ENCODE measurements at places on chromosomes 11 and 22. TPM values are rescaled to one million over a fixed set of nuclear protein-coding genes. Genes with fewer than 3 reads are reported as not detected.

The OR4C46 gene
- not detected for total RNA-seq

The ANO5 gene
- 6.2 TPM for total RNA-seq

The SLC22A6 gene
- total RNA-seq: not detected

The PCF11 gene
- total RNA-seq: 52.7 TPM

The PDE2A gene
- total RNA-seq: 1.9 TPM

The PARVG gene
- total RNA-seq: 0.18 TPM

The OR52E8 gene
- total RNA-seq: not detected

DNA sequence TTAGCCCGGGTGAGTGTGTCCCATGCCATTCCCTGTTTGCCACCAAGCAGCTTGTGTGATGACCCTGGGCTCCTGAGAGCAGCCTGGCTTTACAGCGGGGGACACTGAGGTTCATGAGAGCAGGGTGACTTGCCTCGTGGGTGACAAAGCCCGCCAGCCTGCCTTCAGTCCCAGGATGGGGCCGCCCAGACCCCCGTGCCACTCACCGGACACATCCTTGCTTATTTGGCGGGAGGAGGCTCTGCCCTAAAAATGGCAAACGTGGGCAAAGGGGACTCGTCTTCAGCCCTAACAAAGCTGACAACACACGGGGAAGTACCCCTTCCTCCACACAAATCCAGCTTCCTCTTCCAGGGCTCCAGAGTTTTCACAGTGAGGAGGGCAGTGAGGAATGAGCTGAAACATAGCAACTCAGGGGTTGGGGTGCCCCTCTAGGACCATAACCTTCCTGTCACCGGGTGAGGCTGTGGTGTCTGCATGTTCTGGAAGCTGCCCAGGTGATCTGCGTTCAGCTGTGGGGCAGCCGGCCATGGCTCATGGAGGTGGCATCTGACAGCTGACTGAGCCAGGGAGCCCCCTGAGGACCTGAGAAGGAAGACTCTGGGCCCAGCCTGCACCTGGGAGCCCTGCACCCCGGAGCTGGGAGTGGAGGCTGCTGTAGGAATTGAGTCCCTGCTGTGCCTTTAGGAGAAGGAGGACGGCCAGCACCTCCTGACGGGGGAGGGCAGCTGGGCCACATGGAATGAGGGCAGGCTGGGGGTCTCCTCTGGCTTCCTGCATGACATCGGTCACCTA, 16.7 kb downstream of the RIBC2 start:
- DNase-seq: peak; percentile 11

DNA sequence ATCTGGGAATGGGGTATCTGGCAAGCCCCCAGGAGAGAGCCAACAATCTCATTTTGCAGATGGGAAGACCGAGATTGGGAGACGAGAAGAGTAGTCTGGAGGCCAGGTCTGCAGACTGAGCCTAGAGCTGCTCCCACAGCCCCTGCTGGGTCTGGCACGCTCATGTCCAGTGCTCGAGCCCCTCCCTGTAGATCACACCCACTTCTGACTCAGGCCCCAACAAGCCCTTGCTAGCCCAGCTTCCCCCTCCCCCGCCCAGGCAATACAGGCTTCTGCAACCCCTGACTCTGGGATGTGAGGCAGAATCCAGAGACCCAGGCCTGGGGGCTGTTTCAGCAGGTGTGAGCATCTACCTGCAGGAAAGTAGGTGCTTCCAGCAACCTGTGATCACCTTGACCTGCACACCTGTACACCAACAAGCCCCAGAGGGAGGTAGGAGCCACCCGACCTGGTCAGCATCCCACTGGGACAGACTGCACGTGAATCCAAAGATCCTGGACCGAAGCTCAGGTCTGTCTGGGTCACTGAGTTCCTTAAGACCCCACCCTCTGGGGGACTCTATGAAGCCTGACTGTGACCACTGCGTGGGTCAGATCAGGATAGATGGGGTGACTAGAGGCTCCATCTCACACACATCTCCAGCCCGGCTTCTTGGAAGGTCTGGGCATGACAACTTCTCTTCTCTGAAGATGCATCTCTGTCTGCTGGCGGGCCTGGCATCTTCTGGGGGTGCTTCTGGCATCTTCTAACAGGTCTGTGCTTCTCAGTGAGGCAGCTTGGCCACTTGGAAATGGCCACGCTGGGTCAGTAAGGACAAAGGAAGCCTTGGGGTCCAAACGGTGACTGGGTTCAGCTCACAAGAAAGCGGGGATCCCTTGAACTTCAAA, 29.3 kb downstream of the LINC01488 start:
- peak; percentile 48 for DNase-seq

GRCh38 chr11:34865261-34865660, 50.9 kb downstream of the APIP start:
- no peak for DNase-seq

GRCh38 chr11:126646701-126647557, 291.4 kb downstream of the ST3GAL4 start:
- no peak for DNase-seq

GRCh38 chr22:32590556-32590955, 115.9 kb downstream of the FBXO7 start:
- DNase-seq: no peak

DNA sequence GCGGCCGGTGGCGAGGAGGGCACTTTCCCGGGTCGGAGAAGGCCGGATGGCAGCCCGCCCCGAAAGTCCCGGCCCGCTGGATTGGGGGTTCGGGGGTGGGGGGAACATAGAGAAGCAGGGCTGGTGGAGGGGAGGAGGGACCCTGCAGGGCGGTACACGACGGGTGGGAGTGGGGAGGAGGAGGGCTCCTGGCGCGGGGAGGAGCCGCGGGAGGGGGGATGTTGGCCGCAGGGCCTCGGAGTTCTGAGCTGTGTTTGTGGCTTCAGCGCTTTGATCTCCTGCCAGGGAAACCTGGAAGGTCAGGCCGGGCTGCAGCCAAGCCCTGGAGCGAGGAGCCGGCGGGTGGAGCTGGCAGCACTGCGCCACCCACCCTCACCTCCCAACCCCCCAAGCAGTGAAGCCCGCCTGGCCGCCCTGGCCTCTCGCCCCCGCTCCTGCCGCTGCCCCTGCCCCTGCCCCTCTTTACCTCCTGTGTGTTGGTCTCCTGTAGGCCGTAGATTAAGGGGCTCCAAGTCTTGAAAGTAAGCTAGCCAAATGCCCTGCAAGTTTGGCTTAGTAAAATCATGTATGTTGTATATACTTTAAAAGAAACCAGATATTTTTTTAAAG, 30.9 kb downstream of the C22orf31 start:
- DNase-seq: peak; percentile 93

DNA sequence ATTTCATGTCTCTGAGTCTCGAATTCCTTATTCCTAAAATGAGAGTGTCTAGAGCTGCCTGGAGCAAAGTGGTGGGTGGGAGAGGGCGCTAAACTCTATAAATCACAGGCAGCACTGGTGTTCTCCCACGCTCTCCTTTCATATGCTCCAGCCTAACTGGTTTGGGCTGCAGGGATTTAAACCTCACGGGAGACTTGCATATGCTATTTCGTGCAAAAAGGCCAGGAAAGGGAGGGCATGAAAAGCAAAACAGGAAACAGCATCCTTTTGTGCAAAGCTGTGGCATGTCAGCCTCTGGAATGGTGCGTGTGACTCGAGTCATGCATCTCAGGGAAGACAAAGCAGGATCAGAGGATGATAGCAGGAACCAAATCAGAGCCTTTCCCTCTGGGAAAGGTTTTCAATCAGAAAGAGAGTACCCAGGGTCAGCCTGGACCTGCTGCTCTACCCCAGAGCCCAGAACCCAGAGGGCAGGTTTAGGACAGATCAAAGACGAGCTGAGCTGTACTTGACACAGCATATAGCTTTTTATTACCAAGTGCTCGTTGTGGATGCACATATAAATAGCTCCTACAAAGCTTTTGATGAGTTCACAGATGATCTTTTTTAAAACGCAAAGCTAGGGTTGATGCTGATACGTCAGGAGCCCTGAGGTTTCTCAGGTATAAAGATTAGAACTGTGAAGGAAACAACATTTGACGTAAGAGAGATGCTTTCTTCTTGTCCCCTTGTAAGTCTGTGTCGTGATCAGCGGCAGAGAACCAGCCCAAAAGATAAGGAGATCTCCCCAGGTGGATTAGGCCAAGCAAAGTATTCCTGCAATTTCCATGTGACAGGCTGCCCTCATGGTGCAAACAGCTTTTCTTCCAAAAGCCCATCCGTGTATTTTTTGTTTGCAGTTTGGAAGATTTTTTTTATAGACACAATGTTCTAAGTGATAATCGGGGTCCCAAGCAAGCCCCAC, 46.2 kb upstream of the YWHAH start:
- no peak for DNase-seq

DNA sequence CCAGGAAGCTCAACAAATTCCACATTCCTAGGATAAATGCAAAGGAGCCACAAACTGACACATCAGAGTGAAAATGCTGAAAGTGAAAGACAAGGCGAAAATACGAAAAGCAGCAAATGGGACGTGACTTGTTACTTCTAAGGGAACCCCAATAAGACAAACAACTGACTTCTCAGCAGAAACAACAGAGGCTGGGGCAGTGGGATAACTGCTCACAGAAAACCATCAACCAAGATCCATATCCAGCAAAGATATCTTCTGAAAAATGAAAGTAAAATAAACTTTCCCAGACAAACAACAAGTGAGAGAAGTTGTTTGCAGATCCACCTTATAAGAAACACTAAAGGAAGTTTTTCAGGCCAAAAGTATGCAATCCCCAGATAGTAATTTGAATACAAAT, 72.1 kb downstream of the DGCR2 start:
- no peak for DNase-seq

DNA sequence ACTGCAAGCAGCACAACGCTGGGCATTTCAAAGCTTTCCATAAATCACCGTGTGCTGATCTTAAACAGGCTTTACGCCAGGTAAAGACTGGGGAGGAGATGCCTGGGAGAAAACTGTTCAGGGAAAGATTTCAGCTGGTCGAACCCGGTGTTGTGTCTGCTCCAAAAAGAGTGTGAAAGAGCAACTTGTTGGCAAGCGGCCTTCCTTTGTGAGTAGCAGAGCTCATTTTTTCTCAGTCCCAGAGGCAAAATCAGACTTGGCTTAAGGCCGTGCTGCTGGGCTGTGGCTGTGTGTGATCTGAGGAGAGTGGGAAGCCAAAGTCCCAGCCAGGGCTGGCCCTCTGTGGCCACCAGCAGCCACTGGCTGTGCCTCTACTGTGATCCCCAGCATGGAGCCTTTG, 75.7 kb upstream of the E2F8 start:
- no peak for DNase-seq

GRCh38 chr11:93330446-93330984, at the start of gene DEUP1:
TSS of gene DEUP1 (plus strand) at chr11:93330742. CDS start at chr11:93332260, 1,518 bp downstream.
- peak; percentile 79 for DNase-seq

- peak; percentile 98 for DNase-seq
These were observed 17.8 kb upstream of the TMPRSS13 start for GRCh38 chr11:117946842-117947526.

GRCh38 chr11:14803846-14804245, 88.2 kb downstream of the CYP2R1 start:
- no peak for DNase-seq

- DNase-seq: peak; percentile 85
These were observed 1.2 kb downstream of the TOB2 start for GRCh38 chr22:41445129-41446056.

DNA sequence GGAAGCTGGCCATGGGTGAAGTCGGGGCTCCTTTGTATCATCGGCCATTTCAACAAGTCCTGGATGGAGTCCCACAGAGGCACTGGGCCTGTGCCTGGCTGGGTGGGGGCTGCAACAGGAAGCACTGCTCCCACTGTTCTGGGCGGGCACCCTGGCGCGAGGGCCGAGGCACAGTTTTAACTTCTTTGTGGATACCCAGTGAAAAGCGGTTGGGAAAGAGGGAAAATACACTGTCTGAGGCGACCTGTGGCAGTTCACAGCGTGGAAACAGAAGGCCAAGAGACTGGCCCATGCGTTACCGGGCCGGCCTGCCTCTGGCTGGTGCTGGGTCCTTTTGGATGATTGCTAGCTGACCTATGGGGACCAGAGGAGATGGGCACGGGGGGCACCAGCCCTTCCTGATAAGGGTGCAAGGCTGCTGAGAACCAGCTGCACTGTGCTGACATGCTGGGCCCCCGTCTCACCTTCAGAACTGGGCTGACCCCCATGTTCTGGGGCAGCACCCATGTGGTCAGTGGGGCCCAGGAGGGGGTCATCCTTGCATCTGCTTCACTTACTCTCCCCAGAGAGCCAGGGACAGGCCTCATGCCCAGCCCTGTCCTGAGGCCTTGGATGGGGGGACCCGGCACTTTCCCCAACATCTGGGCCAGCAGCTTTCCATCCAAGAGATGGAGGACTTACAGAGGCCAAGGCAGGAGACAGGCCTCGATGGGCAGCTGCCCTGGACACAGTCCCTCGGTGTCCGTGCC, 4.2 kb downstream of the OVOL1 start:
- DNase-seq: no peak

DNA sequence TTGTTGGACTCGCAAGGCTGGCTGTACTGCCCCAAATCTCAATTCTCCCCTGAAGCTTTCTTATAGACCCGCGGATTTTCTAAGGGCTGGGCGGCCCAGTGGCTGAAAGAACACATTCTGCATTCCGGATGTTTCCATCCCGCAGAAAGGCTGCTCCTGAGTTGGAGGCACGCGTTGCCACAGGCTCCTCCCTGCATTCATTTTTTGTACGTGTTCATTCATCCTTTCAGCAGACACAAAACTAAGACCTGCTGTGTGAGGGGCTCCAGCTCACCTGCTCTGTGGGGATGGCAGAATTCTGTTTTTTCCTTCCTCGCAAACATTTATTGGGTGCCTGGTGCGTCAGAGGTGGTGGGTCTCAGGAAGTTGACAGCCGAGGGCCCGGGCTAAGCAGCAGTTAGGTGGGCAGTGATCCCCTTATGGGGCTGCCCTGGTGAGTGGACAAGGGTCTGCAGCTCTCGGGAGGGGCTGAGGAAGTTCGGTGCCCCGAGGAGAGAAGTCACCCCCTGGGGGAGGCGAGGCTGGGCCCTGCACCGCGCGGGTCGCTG, 23.7 kb downstream of the SHANK3 start:
- no peak for DNase-seq
